Hematopoietic multipotent progenitor cell treated with erythropoietin and hydrocortisone succinate and interleukin-3 and kit ligand, for 17 days (in vitro differentiated cells): ENCODE measurements at places on chromosomes 13 and 19.

- DNase-seq = no peak
These were observed 1133.5 kb downstream of the OLFM4 start for GRCh38 chr13:54162069-54162468.

- DNase-seq = peak; percentile 9
These were observed 25.7 kb upstream of the TPTE2 start for GRCh38 chr13:19586904-19587634.

- DNase-seq = no peak
These were observed 47.6 kb downstream of the CEP89 start for GRCh38 chr19:32924200-32924599.

- no peak for DNase-seq
These were observed 75.4 kb downstream of the PEG3 start for GRCh38 chr19:56765137-56765536.

DNA sequence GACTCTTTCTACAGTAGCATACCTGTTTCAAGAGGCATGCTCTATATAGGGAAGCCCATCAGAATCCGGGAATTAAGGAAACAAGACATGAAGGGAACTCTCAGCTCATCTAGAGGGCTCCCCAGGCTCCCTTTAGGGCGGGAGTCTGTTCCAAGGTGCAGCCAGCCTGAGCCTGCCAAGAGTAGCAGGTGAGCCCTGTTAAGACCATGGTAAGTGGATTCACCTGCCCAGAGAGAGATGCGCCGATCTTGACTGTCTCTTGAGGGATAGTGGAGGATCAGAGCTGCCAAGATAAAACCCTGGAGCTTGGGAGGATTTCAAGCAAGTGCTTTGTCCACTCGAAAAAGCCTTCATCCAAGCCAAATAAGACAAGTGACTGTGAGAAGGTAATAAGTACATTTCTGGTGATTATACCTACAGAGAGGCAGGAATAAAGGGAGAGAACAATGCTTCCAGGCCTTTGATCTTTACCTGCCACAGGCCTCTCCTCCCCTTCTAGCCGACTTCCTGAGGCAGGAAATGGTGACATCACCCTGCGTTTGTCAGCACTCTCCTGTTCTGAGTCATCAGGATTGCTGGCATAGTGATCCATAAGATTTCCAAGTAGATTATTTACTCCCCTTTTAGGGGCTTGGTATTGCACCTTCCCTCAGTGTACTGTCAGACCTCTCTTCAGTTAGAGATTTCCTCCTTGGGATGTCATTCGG lies 31.5 kb downstream of the KLF5 start:
- DNase-seq = no peak
